ENCODE measurements at places on chromosomes 7 and 10. TPM values are rescaled to one million over a fixed set of nuclear protein-coding genes. Genes with fewer than 3 reads are reported as not detected.

DNA sequence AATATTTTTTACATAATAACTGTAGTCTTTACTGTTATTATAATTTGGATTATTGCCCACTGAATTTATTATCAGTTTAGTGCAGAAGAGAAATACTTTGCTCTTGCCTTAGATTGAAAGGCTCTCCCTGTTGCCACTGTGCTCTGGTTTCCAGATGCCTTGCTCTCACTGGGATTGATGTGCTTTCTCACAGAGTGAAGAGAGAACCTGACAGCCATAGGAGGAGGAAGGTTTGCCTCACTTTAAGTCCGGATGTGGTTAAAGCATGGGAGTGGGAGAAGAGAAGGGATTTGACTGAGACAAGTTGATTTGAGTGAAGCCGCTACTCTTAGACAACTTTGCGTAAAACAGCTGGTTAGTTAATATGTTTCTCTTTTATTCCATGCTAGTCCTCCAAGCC lies 68.2 kb upstream of the RPA3 start:
- no peak for DNase-seq

GRCh38 chr10:119284679-119285096 lies 77.3 kb downstream of the GRK5 start:
- DNase-seq: no peak

DNA sequence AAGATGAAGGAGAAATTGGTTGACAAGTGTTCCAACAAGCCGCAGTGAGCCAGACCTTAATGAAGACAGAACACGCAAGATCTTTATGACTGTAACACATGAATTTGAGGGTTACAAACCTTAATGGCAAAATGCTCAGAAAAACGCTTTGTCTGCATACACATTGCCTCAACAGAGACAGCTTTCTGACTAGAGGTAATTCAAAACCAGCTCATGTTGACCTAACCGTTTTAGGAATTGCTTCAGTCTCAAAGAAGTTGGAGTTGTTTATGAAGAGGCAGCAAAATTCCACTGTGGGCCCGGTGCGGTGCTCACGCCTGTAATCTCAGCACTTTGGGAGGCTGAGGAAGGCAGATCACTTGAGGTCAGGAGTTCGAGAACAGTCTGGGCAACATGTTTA lies 2.2 kb upstream of the GTF2I start:
- DNase-seq: no peak

- DNase-seq: no peak
These were observed 87.1 kb downstream of the SAMD9 start for GRCh38 chr7:93030605-93031225.

WDR86 gene
- total RNA-seq: 14.0 TPM

Measured in skin of body (tissue), 3 donors.